Stimulated activated CD8-positive, alpha-beta memory T cell treated with anti-CD3 and anti-CD28 coated beads, Interleukin-7, amount 100 ng/mL, for 24 hours (primary cell): ENCODE measurements at places on chromosomes 5 and 9.

- DNase-seq = no peak
Measured at GRCh38 chr9:37534901-37535300, 41.3 kb downstream of the FBXO10 start.

GRCh38 chr9:111997831-111998230, 101.2 kb downstream of the UGCG start:
- DNase-seq = no peak

GRCh38 chr5:149636861-149637246, 55.6 kb downstream of the ARHGEF37 start:
- no peak for DNase-seq

DNA sequence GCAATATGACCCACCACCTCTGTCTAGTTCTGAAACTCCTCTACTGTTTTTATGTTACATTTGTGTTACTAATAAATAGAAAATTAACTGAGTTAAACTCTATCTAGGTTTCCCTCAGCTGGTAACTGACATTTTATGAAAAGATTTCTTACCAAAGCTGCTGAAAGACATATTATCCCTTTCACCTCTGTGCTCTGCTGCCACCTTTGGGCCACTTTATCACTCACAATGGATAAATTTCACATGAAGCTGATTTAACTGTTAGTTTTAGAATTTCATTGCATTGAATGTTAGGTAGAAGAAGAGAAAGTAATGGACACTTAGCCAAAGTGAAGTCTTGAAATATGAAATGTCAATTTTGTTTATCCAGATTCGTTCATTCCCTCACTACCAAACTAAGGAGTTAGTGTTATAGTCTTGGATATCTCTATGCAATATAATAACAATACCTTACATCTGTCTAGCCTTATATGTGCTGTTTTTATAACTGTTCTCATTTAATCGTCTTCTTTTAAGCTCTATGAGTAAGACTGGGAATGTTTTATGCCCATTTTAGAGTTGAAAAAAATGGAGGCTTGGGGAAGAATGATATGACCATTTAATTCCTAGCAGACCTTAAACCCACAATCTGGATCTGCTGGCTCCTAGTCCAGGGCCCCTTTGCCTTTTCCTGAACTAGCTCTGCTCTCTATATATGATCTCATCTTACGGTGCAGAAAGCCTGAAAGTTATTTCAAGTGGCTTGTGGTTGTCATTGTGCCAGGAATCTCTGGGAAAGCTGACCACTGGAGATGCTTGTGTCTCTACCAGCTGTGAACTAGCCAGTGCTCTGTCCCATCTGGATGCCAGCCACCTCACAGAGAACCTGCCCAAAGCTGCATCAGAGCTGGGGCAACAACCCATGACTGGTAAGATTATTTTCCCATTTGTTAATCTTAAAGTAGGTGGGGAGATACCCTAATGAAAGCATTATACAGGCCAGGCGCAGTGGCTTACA, 97.1 kb downstream of the GOLPH3 start:
- peak; percentile 9 for DNase-seq
